Activated CD4-positive, alpha-beta T cell treated with anti-CD3 and anti-CD28 coated beads for 24 hours (primary cell): ENCODE measurements at places on chromosomes 3 and 15.

DNA sequence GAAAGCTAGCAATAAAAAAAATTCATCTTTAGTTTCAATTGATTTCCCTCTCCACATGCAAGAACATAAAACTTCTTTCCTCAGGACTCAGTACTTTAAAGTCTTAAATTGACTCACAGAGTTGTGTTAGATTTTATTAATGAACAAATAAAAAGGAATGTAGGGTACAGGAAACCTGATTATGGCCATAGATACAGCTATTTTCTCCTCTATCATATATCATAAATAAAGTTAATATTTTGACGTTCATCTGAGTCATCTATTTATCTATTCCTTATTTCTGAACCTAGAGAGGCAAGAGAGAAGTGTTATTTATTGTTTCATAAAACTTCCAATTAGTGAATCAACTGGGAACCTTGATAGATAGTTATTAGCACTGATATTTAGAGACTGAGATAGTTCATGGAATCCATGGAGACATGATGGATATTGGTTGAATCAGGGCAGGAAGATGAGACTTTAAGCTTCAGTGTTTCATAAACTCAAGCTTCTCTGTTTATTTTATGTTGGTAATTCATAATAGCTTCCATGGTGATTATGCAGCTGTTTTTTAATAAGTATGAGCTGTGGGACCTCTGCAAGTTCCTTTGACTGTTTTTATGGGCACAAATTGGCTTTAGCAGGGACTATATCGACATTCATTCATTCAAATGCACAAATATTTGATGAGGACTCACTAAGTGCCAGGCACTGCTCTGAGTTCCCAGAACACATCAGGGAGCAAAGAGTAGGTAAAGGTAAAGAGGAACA, 143.5 kb upstream of the TGFBR2 start:
- no peak for DNase-seq

GRCh38 chr15:88623632-88624031, 2.5 kb downstream of the AEN start:
- no peak for DNase-seq

DNA sequence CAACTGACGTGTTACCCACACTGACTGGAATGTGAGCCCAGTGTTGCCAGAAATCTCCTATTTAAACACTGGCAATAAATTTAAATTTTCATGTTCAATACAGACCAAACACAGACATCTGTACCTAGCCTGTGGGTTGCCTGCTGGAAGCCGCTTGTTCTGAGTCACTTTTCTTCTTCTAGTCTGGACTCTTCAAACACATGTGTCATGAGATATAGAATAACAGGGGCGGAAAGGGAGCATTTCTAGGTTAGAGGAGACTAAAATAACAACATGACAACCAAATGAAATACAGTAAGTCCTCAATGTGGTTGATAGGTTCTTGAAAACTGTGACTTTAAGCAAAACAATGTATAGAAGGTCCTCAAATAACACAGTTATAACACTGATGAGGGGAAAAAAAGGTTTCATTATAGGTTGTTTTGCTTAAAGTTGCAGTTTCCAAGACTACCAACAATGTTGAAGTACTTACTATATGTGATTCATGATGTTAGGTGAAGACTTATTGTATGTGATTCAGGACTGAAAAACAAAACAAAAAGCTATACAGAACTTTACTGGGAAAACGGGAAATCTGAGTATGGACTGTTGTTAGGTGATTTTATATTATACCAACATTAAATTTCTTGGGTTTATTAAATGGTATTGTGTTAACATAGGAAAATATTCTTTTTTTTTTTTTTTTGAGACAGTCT, 63.1 kb downstream of the PRKAR2A start:
- DNase-seq, result no peak

GRCh38 chr3:98809557-98809956, 46.4 kb downstream of the ST3GAL6 start:
- DNase-seq, result no peak

GRCh38 chr15:80562033-80562432, 133.1 kb upstream of the ABHD17C start:
- no peak for DNase-seq

DNA sequence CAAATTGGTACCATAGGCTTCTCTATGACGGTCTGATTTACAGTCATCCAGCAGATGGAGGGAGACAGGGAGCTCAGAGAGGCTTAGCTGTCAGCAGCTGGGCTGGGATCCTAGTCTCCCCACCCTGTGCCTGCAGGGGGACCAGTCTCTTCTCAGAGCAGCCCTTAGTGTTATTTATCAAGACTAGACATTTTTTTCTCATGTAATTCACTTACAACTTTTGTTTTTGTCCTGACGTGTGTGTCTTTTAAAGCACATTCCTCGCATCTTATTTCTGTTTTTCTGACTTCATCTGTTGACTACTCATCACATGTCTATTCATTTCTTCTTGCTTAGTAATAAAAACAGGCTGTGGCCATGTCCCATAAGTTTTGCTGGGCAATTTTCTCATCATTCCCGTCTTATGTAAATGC, 116.1 kb downstream of the KLF13 start:
- DNase-seq, result no peak

GRCh38 chr3:13748276-13748879, 131.5 kb downstream of the WNT7A start:
- DNase-seq, result no peak

DNA sequence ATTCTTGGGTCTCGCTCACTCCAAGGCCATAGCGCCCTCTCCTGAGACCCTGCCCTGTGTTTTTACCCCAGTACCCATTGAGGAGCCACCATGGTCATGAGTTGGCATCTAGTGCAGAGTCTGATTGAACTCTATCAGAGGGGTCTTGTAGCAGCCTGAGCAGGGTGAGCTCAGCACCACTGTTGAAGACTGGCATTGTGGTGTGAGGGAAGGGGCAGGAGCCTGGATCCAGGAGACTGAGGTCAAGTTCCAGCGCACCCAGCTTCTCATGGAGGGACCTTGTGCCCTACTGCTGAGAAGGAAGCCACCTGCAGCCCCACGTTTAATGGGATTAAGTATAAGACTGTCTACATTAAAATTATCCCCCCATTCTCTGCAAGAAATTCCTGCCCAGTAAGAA, 65.8 kb upstream of the LARS2 start:
- DNase-seq, result no peak

DNA sequence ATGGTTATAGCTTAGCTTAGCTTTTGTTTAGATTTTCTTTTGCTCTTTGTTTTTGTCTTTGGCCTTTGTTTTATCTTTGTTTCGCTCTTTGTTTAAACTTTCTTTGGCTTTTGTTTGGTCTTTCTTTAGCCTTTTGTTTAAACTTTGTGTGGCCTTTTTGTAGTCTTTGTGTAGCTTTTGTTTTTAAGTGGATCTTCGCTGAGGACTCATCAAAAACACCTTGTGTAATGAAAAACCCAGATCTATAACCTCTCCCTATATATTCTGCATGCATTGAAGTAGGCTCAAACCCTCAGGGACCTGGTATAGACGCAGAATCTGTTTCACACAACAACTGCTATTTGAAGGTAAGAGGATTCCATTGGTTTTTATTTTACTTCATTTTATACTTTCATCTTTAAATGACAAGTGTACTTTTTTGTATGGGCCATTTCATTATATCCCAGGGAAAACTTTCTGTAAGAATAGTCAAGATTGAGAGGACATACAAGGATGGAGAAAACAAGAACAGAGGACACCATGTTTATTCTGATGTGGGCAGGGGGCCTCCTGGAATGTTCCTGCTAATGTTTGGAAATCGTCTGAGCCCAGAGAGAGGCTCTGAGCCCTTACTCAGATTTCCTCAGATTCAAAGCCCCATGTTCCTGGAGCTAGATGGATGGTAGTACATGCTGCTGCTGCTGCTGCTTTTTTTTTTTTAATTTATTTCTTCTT, at the start of gene MOBP:
Gene MOBP, plus strand, starts transcription at position 287 of the 714 bp plus-strand sequence. CDS start 34,390 bp downstream, outside the sequence.
- DNase-seq, result no peak

DNA sequence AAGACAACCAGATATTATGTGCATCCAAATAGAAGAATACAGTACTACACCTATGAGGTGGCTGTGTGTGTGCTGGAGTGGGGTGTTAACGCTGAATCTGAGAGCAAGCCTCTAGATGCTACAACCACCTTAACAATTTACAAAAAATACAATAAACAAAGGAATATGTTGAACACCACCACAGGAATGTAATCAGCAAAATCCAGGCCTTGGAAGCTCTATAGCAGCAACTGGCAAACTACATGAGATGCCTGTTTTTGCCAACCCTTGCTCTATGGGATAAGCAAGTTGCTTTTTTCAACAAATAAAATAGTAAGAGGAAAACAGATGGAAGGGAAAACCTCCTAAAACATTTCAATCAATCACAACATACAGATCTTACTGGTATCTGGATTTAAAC, 23.9 kb downstream of the SLTM start:
- no peak for DNase-seq

- DNase-seq, result no peak
Measured at GRCh38 chr15:64058279-64058678, 12.0 kb upstream of the DAPK2 start.

DNA sequence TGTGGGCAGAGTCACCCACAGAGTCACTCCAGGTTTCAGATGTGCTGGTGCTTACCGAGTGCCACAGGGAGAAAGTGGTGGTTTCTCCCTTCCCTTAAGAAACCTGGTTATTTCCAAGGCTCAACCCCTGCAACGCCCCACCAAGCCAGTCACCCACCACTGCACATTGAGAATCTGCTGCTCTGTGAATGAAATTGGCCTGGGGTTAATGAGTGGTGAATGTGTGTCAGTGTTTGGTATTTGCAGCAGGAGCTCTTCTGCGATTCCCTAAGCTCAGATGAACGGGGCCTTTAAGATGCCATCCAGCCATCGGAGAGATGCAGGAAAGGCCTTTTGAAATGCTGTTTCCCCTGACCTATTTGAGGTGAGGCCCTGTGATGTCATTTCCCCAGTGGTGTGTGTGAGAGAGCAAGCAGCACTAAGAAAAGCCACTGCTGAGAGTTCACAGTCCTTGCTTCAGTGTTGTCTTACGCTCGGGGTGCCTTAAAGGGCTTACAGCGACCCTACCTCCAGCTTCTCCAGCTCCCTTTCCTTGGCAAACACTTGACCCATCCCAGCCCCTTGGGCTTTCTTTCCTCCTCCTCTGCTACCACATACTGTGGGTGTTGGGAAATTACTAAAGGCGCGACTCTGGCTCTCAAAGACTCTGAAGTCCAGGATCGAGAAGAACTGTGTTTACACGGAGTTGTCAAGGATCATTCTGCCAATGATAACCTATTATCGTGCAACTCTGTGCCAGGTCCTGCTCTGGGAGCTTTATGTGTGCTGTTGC, 68.9 kb downstream of the SMAD3 start:
- no peak for DNase-seq

- no peak for DNase-seq
Measured at GRCh38 chr3:67635806-67636205, 18.6 kb downstream of the SUCLG2 start.

- no peak for DNase-seq
Measured at GRCh38 chr15:80996247-80996646, 4.5 kb upstream of the TLNRD1 start.

DNA sequence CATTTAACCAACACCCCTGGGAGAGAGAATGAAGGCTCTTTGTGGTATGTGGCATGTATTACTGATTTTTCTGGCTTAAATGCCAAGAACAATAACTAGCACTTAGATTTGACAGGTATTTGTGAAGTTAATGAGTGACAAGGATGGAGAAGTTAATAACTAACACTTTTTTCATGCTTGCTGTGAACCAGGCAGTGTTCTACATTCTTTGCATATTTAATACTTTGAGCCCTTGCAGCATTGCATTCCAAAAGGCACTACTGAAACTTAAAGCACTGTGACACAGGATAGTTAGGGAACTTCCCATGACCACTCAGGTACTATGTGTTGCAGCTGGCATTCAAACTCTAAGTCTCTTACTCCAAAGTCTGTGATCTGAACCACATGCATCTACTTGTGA, 650.6 kb downstream of the ZPLD1 start:
- DNase-seq, result no peak

- no peak for DNase-seq
Measured at GRCh38 chr15:72939514-72940228, 112.6 kb upstream of the NEO1 start.

GRCh38 chr3:167487556-167487955, 13.7 kb upstream of the SERPINI2 start:
- DNase-seq, result no peak

DNA sequence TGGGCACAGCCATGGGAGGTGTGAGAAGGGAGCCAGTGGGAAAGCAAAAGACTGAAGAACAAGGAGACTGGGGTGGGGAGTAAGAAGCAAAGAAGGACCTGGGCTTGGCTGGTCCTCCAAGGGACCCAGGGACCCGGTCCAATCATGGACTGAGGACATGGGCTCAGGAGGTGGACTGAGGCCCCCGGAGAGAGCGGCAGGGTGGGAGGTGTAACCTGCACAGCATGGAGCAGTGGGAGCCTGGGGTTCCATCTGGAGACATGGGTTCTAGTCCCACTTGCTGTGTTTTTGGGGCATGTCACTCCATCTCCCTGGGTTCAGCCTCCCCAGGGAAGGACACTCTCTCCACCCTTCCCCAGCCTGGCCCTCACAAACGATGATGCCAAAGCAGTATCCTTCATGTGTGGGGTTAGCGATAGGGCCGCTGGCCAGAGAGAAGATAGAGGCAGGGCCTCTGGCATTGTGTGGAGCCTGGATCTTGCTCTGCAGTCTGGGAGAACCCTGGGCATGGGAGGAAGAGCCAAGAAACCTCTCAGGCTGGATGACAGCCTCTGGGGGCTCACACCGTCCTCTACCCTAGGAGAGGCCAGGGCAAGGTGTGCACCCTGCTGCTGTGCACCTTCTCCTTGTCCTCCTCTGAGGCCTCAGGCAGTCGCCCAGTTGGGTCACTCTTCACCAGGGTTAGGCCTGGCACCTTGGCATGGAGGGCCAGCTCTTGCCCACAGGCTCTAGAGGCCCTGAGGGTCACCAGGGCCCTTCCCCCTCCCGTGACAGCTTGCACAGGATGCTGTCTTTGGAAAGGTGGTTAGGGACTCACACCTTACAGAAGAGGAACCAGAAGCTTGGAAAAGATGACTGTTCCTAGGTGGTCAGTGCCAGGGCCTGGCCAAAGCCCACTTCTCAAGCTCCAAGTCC, 26.0 kb downstream of the FBXW12 start:
- no peak for DNase-seq

DNA sequence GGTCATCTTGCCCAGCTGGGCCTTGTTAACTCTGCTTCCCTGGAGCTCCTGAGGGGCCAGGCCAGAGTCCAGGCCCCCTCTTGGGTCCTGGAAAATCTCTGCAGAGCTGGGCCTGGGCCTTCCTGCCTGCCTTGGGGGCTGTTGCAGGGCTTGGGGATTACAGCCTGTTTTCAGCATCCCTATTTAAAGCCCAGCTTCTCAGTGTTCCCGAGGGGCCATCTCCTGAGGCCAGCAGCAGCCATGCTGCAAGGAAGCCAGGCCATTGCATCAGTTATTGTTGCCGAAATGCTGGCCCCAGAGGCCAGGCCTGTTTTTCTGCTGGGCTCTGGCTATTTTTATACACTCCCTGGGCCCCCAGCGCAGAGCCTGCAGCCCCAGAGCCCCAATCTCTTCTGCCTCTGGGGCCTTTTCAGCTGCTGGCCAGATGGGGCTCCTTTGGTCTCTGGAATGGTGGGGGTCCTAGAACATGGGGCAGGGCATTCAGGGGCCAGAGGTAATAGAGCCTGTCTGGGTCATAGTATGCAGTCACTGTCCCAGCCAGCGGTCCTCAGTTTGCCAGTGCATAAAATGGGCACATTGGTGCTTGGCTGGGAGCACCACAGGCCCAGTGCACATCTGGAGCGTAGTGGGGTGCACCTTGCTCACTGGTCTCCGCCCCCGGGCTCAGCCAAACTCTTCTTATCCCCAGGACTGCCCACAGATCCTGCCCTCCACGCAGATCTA, 28.5 kb downstream of the PLXNA1 start:
- no peak for DNase-seq

GRCh38 chr3:176172492-176172891, 1024.8 kb downstream of the TBL1XR1 start:
- DNase-seq, result no peak

- DNase-seq, result no peak
Measured at GRCh38 chr3:43764056-43764455, 73.3 kb downstream of the ABHD5 start.
